ENCODE measurements at places on chromosomes 13 and 19.

DNA sequence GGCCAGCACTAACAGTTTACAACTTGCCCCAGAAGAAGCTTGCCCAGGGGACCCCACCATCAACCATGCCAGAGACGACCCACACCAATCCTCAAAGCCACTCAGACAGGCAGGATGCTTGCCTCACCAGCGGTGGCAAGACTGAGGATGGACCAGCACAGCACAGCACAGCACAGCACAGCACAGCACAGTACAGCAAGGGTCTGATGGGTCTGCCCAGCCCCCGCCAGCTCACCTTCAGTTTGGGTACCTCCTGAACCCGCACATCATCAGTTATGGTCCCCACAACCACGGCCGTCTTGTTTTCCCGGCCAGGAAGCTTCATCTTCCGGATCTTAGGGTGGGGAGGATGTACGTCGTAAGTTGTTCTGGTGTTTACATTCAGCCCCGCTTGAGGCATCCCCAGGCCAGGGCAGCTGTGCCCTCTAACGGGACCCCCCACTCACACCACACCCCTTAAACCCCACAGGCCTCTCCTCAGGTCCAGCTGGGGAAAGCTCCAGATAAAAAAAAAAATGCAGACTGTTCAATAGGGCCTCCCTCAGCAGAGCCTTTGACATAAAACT lies 1.7 kb upstream of the FAM83E start:
- DNase-seq, result no peak

GRCh38 chr13:99273128-99273527 lies 14.9 kb upstream of the GPR18 start:
- DNase-seq, result no peak

DNA sequence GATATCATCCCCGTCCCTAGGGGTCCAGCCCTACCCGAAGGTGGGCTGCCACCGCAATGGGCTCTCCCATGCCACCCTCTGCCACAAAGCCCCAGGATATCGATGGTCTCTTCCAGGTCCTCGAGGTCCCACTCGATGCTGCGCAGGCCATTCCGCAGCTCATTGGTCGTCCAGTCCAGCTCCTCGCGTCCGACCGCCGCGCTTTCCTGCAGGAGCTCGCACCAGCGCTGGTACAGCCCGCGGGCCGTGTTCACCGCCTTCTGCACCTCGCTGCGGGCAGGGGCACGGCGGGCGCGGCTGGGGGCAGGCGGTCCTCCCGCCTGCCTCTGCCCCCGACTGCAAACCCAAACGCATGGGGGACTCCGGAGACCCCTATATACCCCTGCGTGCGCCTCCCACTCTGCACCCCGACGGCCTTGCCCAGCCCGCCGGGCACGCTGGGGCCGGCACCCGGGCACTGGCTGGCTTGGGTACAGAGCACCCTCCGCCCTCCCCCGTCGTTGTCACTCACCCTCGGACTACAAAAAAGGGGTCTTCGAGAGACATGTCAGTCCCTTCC lies 468 bp downstream of the STX10 start:
- DNase-seq, result peak; percentile 43

- DNase-seq, result no peak
Observed at GRCh38 chr13:99299920-99300341, 7.3 kb downstream of the GPR183 start.

DNA sequence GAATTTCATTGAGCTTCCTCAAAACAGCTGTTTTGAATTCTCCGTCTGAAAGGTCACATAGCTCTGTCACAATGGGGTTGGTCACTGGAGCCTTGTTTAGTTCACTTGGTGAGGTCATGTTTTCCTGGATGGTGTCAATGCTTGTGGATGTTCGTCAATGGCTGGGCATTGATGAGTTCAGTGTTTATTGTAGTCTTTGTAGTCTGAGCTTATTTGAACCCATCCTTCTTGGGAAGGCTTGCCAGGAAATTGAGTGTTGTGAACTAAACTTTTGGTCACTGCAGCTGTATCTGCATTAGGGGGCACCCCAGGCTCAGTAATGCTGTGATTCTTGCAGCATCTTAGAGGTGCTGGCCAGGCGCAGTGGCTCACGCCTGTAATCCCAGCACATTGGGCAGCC lies 22.0 kb downstream of the BLOC1S3 start:
- no peak for DNase-seq

GRCh38 chr13:109163037-109163379 lies 533.6 kb downstream of the MYO16 start:
- no peak for DNase-seq

DNA sequence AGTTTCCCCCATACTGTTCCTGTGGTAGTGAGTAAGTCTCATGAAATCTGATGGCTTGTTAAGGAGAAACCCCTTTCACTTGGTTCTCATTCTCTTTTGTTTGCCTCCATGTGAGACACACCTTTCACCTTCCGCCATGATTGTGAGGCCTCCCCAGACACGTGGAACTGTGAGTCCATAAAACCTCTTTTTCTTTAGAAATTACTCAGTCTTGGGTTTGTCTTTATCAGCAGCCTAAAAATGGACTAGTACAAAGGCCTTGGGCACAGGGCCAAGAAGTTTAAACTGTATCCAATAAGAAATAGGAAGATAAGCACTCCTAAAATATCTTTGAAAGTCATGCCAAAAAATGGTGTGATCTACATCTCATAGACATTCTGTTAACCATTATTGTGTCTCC lies 176.9 kb downstream of the TBC1D4 start:
- no peak for DNase-seq

DNA sequence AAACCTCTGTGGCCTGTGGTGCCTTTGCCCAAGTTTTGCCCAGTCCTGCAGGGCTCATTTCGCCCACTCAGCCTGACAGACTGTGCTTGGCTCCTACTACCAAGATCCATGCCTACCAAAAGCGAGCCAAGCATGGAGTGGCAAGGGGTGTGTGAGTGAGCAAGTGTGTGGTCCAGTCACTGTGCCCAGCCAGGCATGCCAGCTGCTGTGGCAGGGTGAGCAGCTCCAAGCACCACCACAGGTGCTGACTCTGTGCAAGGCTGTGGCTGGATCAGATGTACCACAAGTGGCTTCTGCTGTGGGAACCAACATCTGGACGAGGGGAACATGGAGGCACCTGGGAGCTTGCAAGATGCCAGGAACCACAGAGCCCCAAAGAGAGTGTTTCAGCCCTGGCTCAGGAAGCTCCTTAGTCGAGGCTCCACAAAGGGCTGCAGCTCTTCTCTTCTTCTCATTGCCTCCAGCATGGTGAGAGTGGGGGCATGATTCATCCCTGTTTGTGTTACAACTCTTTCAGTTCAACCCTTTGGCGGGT lies 1564.2 kb upstream of the MIR17HG start:
- no peak for DNase-seq

GRCh38 chr19:40506099-40506498 lies 39.3 kb downstream of the SPTBN4 start:
- DNase-seq, result no peak

- DNase-seq, result no peak
Observed at GRCh38 chr13:50678464-50679162, 164.9 kb downstream of the DLEU7 start.

- no peak for DNase-seq
Observed at GRCh38 chr13:35379663-35380062, 96.8 kb downstream of the MAB21L1 start.

DNA sequence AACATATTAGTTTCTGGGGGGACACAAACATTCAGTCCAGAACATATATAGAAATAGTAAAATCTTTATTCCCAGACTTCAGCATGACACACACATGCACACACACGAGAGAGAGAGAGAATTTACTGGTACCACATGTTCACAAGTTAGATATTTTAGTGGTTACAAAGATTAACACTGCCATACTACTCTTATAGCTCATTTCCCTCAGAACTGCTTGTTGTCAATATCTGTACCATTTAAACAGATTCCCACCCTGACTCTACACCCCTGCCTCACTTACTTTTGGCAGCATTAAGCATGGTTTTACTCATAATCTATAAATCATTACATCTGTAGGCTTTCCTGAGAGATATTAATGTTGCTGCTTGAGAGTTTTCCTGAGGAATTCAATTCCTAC lies 524.7 kb upstream of the HTR2A start:
- DNase-seq, result no peak

GRCh38 chr13:114234266-114234644 lies 442 bp upstream of the CDC16 start:
- DNase-seq, result no peak

DNA sequence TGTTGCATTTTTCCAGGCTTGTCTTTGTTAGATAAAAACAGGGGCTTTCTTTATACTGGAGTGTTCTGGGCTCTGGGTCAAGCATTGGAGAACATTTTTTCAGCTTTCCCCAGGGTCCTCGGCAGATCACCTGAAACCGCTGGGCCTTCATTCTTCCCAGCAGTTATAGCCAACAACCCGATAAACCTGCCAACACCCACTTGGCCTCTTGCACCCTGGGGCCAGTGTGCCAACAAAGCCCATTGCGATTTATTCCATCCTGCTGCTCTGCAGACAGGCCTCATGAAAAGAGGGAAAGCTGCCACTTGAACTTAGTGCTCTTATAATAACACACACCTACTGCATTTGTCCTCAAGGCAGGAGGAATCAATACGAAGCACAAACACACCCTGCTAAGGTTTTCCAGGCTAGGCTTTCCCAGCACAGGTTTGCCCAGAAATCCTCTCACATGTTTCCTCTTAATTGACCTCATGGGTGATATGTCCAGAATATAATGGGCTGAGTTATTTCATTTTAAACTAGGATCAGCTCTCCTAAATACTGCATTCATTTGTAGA lies 669.3 kb downstream of the LIG4 start:
- DNase-seq, result no peak

GRCh38 chr19:53865523-53865917 lies 2.2 kb upstream of the MYADM start:
- DNase-seq, result no peak

DNA sequence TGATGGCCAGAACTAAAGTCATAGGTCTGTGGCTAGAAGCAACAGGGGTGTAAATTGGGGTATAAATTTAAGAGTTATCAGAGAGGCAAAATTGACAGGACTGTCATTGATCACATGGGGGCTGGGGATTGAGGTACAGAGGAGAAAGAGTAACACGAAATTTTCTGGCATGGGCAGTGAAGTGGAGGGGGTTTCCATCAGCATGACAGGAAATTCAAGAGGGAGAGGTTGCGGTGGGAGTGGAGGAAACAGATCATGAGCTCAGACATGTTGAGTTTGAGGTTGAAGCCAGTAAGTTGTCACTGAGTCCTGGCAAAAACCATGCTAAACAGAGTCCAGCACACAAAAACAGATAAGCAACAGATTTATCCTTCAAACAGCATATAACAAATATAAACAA lies 192.1 kb upstream of the TSC22D1 start:
- peak; percentile 29 for DNase-seq

Measured in inflammatory macrophage (primary cell).